Stimulated activated CD8-positive, alpha-beta memory T cell treated with anti-CD3 and anti-CD28 coated beads, Interleukin-7, amount 100 ng/mL, for 48 hours (primary cell): ENCODE measurements at places on chromosomes 6 and 20.

GRCh38 chr6:18439581-18439980, 52.4 kb downstream of the RNF144B start:
- no peak for DNase-seq

DNA sequence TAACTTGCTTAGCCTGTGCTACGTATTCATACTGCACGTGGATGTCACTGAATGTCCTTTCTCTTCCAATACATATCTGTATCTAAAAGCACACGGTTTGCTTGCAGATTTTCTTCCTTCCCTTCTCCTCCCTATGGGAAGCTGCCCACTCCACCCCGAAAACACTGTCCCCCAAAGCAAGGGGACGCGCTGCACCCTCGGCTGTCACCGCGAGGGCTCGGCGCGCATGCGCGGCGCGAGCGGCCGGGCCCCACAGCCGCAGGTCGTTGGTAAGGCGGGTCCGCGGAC, 659 bp downstream of the TMX4 start:
- DNase-seq: peak; percentile 53

- no peak for DNase-seq
Observed at GRCh38 chr6:35231563-35231962, 17.8 kb downstream of the SCUBE3 start.

GRCh38 chr20:45337367-45338120, 10.7 kb downstream of the SDC4 start:
- no peak for DNase-seq

DNA sequence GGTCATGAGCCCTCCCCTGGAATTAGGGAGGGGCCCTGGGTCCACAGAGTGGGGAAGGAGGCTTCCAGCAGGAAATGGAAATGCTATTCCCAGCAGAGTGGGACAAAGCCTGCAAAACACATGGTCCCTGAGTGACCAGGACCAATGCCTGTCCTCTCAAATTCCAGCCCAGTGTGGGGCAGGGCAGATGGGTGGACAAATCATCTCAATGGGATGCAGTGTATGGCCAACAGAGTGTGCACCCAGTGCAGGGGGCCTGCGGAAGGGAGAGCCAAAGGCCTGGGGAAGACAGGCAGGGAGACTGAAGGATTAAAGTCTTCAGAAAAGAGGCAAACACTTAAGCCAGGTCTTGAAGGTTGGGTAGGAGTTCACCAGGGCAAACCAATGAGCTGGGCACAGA, 28.7 kb upstream of the PHACTR3 start:
- DNase-seq: no peak

DNA sequence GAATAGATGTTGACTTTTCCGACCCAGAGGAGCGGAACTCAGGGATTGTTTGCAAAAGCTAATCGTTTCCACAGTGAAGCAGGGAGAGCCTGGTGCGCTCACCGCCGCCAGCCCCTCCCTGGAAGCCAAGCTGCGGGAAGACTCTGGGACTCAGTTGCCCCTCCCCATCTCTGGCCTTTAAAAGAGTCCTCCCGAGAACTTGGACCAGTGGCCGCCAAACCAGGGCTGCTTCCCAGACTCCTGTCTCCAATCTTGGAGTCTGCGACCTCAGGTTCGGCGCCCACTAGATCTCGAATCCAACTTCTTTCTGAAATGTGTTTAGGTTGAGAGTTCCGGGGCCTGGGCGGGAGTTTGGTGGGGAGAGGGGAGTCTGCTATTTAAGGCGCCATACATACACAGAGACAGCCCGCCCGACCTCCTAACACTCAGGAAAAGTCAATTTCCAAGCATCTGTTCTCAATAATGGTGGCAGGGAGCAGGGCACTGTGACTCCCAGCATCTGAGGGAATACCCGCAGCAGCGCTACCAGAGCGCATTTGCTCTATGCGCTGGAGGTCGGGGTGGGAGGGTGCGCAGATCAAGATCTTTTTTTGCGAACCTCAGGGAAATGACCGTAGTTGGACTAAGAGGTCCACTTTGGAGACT, 800 bp upstream of the GRIK2 start:
- DNase-seq: no peak

DNA sequence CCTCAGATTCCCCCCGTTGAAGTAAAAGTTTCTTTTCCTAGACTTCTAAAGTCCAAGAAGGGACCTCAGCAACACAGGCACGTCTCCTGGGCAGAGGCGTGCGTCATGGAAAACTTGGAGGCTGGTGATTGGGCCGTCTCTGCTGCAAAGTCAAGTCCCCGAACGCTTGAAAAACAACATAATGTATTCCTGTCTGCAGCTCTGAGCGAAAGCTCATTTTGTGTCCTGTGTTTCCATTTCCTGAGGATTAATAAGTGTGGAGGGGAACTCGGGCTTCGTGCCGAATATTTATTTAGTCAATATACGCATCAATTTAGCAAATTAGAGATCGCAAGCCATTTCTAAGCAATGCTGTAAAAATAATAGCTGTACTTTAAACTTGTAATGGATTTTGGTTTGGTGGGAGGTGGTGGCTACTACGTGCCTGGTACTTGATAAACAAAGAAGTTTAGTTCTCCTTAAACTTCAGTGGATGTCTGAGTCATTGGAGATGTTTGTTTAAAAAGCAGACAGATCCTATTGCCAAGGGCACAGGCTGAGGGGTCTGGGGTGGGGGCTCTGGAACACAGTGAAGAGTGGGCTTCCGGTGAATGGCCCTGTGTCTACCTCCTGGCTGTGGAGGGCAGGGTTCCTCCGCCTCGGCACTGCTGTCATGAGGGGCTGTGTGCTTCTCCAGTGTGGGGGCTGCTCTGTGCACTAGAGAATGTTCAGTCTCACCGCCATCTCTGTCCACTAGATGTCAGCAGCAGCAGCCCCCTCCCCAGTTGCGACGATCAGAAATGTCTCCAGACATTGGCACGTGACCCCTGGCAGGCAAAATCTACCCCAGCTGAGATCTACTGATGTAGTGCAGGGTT, 21.8 kb downstream of the PCK1 start:
- no peak for DNase-seq

DNA sequence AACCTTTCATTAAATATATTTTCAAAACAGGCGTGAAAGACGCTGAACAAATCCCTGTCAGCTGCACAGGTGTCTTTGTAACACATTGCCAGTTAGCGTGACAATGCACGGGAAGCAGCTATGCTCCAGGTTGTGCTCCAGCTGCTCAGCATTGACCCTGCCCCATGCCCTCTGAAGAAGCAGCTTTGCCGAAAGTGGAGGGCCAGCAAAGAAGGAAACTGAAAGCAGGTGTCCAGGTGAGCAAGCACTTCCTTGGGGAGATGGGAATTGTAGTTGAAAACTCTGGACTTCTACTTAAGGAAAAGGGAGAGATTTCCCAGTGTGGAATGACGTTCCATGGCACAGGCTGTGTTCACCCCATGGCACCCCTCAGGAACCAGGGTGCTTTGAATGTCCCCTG, 125.7 kb downstream of the TTLL2 start:
- DNase-seq: no peak

DNA sequence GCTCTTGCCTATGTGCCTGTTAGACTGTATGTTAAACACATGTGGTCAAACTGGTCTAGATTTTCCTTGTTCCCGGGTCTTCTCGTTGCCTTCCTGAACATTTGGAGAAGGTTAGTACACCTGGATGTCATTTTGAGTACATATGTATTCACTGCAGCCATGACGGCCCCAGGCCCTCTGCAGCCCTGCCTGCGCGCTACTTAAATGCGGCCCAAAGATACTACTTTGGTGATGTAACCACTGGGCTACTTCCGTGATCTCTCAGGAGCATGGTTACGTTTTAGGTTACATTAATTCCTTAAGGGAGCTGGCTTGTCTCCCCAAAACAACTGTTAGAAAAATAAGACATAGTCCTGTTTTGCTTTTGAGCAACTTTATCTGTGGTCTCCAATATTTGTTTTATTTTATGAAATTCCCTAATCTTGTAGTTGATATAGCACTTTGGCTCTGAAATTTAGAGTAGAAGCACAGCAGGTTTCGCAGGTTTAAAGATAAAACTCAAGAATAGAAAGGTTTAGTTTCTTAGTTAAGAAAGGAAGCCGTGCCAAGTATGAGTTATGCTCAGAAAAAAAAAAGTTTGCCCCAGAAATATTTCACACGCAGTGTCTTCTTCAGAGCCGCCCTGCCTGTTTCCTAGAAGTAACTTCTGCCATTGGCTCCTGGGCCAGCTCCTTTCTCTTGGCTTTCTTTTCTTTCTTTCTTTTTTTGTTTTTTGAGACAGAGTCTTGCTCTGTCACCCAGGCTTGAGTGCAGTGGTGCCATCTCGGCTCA, 38.1 kb downstream of the TIAM2 start:
- DNase-seq: no peak

- no peak for DNase-seq
Observed at GRCh38 chr6:116564921-116565872, 6.1 kb upstream of the RWDD1 start.

DNA sequence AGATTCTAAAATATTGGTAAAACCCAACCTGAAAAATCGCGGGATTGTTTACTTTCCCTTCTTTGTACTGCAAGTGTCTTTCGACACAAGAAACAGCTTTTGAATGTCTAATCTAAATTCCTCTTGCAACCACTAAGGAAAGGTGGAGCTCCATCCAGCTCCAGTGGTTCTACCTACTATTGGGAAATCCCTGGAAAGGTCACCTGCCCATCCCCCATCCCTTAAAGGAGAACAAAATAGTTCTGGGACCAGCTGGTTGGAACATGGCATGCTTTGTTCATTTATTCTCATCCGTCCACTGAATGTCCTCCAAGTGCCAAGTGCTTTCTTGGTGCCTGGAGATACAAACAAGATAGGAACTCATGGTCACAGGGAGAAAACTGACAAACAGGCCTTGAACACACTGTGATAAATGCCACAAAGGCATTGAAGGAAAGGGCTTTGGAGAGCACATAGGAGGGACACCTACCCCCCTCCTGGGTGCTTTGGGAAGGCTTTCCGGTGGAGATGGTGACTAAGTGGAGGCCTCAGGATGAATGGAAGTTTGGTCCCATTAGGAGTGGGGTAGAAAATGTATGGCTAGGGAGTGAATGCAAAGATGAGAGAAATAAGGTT, 2.3 kb upstream of the CITED2 start:
- no peak for DNase-seq

GRCh38 chr6:51396583-51396982, 577.9 kb downstream of the TFAP2B start:
- DNase-seq: no peak

DNA sequence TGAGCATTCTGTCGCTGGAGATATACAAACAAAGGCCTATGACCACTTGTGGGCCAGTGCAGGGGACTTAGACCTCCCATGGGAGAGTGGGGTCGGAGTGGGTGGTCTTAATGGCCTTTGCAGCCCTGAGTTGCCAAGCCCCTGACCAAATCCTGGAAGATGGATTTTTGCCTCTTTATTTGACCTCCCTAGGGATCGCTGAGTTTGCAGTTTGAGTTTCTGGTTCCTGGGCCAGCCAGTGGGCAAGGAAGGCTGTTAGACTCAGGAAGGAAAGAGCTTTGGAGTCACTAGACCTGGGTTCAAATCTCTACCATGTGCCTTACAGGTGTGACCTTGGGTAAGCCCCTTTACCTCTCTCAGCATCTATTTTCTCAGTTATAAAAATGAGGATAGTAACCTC, 94.1 kb downstream of the CD40 start:
- no peak for DNase-seq
